ENCODE measurements at places on chromosomes 11 and 22.

GRCh38 chr11:71140206-71140919 is 112.0 kb downstream of the SHANK2 start:
- DNase-seq: peak; percentile 28

DNA sequence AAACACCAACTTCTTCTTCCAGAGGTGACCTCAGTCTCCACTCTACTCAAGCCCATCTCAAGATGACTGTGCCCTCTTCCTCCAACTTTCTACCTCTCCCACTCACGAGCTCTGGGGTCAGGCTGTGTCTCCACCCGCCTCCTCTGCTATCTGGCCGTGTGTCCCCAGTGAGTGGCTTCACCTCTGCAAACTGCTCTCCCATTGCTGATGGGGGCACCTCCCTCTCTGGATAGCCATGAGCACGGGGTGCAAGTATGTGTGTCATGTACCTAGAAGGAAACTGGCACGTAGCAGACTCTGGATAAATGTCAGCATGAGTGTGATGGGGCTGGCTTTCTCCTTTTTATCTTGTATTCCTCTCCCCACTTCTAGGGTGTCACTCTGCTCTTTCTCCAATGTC is 18.3 kb upstream of the RAC2 start:
- no peak for DNase-seq

DNA sequence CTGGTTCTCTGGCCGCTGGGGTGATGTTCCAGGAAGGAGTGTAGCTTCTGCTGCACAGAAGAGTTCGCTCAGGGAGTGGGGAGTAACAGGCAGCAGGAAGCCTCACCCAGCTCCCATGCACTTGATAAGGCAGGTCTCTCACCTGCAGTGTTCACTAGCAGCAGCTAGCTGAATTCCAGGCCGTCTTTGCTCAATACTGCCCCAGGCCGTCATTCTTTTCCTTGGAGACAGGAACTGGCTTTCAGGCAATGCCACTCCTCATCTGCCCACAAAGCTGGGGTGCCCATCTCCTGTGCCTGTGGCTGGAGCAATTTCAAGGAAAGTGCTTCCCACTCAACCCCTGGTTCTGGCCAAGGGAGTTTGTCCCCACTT is 66.1 kb downstream of the ARHGAP42 start:
- DNase-seq: no peak

DNA sequence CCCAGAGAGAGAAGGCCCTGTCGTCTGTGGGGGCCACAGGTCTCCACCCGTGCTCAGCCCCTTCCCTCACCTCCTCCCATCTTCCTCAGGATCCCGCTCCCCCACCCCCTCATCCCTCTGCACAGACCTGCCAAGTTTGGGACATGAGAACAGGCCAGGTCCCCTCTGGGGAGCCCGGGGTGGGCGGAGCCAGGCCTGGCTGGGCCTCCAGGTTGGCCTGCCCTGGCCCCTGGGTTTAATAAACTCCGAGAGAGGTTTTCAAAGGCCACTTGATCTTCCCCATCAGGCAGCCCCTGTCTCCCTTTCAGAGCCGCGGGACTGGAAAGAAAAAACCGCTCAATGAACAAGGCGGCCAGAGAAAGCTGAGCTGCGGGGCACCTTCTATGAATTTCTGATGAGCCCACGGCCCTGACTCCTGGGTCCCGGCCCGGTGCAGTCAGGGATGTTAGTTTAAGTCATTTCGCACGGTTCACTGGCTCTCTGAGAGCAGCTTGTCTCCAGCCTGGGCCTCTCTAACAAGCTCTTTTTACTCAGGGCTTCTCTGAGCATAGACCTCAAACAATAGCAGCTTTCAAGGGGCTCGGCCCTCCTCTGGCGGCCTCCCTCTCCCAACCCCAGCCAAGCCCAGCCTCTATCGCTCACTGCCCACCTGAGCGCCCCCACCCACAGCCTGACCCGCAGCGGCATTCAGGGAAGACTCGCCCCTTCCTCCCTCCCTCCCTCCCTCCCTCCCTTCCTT is 64.8 kb downstream of the RPUSD4 start:
- peak; percentile 44 for DNase-seq

- no peak for DNase-seq
These were observed 12.9 kb upstream of the LRRC32 start for GRCh38 chr11:76683161-76684095.

GRCh38 chr11:69035946-69036340 is 12.8 kb upstream of the TPCN2 start:
- peak; percentile 81 for DNase-seq

DNA sequence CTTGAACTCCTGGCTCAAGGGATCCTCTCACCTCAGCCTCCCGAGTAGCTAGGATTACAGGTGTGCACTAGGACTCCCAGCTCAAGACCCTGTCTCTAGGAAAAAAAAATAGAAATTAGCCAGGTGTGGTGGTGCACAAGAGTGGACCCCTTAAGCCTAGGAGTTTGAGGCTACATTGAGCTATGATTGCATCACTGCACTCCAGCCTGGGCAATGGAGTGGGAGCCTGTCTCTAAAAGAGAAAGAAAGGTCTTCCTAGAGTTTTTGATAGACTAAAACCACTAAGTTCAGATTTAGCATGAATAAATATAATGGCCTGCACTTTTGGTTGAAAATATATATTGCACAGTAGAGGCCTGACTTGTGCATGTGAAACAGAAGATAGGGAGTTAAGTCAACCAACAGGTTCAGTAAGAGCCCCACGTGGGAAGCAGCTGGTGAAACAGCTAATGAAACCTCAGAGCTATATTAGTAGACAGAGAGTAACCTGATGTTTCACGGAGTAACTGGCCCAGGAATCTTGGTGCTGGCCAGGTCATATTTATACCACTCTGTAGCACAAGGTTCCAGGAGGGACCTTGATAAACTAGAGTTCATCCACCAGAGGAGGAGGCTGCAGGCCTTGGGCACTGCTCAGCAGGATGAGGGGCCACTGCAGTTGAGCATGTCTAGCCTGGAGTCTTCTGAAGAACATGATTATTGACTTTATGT is 4.6 kb upstream of the MICAL3 start:
- DNase-seq: no peak

- no peak for DNase-seq
These were observed 3.2 kb downstream of the EHF start for GRCh38 chr11:34624069-34624468.

DNA sequence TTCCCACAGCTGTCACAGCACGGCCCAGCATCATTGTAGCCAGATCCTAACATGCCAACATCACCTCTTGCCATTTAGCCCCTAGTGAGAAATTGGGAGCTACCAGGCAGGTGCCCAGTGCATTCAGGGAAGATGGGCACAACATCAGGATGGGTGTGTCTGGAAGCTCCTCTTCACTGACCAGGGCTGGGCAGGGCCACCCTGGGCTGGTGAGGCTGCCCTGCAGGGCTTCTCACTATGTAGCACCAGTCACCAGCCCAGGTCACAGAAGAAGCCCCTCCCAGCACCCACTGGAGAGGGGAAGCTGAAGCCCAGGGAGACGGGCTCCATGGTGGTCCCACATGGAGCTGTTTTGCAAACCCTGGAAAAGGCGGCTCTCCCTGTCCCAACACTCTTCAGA is 13.9 kb downstream of the ZNF74 start:
- DNase-seq: no peak

Measured in lung (tissue), 17 donors.